Omental fat pad (tissue), 4 donors: ENCODE measurements at places on chromosomes 6 and 20. TPM values are rescaled to one million over a fixed set of nuclear protein-coding genes. Genes with fewer than 3 reads are reported as not detected.

The TCP11 gene
- not detected for total RNA-seq

The ABHD12 gene
- total RNA-seq = 46.3 TPM

The PDE7B gene
- 15.0 TPM for total RNA-seq

The NOTCH4 gene
- 43.5 TPM for total RNA-seq

The MCHR2 gene
- total RNA-seq = not detected

The C4B gene
- 291 TPM for total RNA-seq

The FAM209B gene
- total RNA-seq = not detected

The DEFB124 gene
- total RNA-seq = not detected

The WFDC12 gene
- not detected for total RNA-seq
